ENCODE measurements at places on chromosomes 1 and 21. TPM values are rescaled to one million over a fixed set of nuclear protein-coding genes. Genes with fewer than 3 reads are reported as not detected.

LYPD8 gene
- total RNA-seq, result not detected

ECM1 gene
- 1.5 TPM for total RNA-seq

EPHB2 gene
- 0.22 TPM for total RNA-seq

PARS2 gene
- total RNA-seq, result 8.2 TPM

MIA3 gene
- 35.8 TPM for total RNA-seq

PTGFRN gene
- 6.1 TPM for total RNA-seq

SNX7 gene
- 0.11 TPM for total RNA-seq

OR2T33 gene
- total RNA-seq, result not detected

HCRTR1 gene
- not detected for total RNA-seq

LDLRAD1 gene
- not detected for total RNA-seq

PPFIA4 gene
- 1.5 TPM for total RNA-seq

GRCh38 chr1:104923075-104923474 is 1173.4 kb downstream of the AMY1C start:
- no peak for DNase-seq

DNA sequence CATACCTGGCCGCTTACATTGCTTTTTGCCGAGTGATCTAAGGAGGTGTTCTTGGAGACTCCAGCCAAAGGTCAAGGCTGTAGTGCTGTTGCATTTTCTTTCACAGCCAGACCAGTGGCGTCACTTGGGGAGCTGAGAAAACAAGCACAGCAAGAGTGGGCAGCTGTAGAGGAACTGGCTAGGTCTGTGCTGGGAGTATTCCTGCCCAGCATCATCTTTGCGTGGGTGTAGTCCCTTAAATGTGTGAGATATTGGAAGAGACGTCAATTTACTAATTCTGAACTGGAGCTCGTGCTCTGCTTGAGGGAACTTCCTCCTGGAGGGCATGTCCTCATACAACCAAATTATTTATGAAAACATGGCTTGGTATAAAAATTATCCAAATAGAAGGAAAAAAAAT is 10.2 kb downstream of the UBIAD1 start:
- no peak for DNase-seq

- DNase-seq, result no peak
Observed at GRCh38 chr21:40647706-40648105, 199.3 kb downstream of the DSCAM start.

DNA sequence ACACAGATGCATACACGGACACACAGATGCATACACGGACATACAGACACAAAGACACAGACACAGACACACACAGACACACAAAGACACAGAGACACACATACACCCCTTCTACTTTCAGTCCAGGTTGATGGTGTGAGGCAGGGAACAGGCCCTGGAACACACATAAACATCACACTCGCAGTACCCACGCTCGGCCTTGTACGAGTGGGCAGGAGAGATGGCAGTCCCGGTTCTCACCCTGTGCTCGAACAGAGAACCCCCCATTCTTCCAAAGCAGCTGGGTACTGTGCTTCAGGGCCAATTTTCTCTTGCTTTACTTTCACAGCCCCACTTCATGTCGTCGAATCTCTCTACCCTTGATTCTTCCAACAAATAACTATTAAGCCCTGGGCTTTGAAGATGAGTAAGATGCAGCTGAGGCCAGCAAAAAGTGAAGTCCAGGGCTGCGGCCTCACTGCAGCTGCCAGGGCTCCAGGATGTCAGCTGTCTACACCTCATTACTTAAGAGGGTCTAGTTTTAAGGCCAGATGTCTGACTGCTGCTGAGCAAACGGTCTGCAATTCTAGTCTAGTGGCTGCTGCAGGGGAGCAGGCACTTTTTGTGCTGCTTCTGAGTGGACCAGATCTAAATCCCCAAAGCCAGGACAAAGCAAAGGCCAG is 90.1 kb downstream of the PGBD5 start:
- no peak for DNase-seq

DNA sequence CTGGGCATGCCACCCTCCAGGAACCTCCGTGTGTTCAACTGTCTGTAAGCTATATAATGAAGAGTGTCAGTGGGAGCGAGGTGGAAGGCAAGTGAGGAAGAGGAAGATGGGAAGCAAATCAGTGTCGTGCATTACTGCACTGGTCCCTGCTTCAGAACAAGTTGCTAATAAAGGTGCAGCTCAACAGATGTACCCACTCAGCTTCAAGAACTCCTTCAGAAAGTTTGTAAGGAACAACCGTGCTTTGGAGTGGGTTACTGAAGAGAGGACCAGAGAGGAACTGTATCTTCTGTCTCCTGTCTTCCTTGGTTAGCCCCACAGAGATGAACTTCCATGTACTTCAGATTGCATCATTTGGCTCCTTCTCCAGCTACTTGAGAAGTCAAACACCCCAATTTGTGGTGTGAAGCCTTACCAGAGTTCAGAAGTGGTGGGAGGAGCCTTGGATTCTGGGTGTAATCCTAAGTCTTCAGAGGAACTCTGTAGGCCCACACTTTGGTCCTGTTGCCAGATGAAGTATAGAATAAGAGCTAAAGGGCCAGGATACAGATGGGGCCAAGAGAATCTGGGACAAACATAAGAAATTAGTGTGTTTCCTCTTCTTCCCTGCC is 290.5 kb upstream of the PROX1 start:
- DNase-seq, result no peak

- no peak for DNase-seq
Observed at GRCh38 chr1:109714661-109715372, 2.8 kb downstream of the GSTM5 start.

DNA sequence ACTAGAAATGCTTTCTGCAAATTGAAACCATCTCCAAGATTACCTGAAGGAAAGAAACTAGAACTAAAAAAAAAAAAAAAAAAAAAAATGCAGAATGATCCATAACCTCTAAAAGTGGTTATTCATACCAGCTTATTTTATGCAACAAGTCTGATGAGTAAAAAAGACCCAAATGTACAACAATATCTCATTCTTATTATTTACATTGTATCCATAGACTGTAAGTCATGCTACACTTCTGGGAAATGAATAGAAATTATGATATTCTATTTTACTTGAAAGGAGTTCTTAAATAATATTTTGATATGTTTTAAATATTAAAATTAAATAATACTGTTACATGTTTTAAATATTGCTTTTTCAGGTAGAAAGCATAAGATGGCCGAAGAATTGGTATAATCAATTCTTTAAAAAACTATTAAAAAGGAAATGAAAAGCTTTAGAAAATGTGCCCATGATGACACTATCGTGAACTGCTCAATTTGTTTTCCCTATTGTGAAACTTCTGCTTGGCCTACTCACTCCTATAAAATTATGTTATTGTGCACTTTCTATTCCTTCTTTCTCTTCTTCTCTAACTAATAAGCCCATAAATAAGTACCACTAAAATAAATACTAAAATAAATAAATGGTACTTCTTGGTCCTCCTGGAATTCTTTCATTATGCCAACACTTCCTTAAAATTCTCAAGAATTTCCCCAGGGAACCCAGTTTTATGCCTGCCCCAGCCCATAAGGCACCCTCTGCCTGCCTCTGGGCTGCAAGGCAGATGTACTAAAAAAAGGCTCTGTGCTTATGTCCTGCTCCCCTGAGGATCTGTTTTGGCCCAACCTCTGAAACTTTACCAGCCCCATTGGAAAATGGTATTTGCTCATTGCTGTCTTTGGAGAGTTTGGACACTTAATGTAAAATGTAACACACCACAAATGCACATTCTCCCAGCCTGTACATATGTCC is 18.1 kb downstream of the SAMSN1 start:
- DNase-seq, result no peak

- no peak for DNase-seq
Observed at GRCh38 chr1:160101717-160102522, 3.5 kb upstream of the IGSF8 start.

- no peak for DNase-seq
Observed at GRCh38 chr1:54965624-54966340, 14.6 kb upstream of the TMEM61 start.

DNA sequence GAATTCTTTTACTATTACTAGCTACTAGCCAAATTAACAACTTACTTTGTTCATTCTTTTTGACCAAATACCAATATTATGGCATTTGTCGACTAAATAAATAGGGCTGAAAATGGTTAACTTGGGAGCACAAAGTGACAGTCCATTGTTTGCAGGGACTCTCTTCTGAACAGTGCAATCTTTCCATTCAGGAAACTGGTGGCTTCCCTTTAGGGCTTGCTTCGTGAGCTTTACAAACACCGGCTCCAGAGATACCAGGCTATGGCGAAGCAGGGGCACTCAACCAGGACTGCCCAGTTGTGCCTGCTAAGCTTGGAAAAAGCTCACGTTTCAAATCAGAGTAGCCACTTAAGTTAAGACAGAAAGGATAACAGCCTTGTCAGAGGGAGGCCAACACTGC is 12.3 kb downstream of the RAB42 start:
- no peak for DNase-seq

DNA sequence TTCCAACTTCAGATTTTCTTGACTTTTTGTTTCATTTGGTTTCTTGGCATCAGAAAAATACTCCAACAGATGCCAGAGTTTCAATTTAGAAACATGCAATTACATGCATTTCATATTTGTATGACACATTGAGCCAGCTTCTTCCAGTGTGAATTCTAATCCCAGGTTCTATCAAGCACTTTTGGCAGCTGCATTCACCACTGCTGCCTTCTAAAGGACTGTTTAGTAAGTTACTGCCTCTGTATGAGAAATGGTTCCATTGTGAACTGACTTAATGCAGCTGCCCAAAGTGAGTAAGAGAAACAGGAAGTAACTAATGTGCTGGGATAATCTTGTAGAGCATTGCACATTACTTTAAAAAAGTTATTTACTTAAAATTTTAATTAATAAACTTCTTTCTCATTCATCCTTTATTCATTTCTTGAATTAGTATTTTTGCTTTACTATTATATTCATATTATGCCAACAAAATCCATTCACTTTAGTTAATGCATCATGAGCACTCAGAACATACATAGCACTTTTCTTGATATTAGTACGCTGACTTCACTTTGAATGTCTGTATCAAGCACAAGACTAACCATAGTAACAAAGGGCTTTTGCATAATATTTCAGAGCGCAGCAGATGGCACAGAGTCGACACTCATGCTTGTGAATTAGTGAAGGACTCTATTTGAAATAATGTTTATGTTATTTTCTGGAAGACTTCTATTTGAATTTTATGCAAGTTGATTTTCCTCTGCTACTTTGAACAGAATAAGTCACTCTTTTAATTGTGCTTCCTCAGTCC is 9.8 kb downstream of the RGS18 start:
- no peak for DNase-seq

- DNase-seq, result no peak
Observed at GRCh38 chr1:245807954-245808719, 653.4 kb downstream of the KIF26B start.

GRCh38 chr1:81690676-81691453 is 109.9 kb upstream of the ADGRL2 start:
- DNase-seq, result no peak

GRCh38 chr1:51312718-51313117 is 17.6 kb downstream of the TTC39A start:
- DNase-seq, result no peak

DNA sequence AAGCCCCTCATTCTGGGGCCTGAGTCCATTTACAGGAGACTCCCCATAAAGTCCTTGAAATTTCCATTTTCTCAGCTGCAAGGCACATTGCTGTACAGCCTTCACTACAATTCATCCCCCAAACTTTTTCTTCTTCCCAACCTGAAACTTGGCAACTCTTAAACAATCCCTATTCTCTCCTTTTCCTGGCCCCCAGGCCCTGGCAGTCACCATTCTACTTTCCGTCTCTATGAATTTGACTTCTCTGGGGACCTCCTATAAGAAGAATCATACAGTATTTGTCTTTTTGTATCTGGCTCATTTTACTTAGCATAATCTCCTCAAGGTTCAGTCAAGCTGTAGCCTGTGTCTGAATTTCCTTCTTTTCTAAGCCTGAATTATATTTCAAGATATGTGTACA is 332.9 kb downstream of the PCP4 start:
- DNase-seq, result no peak

DNA sequence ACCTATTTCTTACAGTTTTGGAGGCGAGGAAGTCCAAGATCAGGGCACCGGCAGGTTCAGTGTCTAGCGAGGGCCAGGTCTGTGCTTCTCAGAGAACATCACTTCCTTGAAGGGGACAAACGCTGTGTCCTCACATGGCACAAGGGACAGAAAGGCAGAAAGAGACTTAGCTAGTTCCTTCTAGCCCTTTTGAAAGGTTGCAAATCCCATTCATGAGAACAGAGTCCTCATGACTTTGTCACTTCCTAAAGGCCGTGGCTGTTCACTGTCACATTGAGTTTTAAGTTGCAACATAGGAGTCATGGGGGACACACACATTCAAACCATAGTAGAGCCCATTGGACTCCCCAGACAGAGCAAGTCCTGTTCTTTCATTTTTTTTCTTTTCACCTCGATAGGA is 27.4 kb downstream of the PER3 start:
- no peak for DNase-seq

GRCh38 chr1:54228638-54229079 is 28.7 kb downstream of the MRPL37 start:
- DNase-seq, result no peak

DNA sequence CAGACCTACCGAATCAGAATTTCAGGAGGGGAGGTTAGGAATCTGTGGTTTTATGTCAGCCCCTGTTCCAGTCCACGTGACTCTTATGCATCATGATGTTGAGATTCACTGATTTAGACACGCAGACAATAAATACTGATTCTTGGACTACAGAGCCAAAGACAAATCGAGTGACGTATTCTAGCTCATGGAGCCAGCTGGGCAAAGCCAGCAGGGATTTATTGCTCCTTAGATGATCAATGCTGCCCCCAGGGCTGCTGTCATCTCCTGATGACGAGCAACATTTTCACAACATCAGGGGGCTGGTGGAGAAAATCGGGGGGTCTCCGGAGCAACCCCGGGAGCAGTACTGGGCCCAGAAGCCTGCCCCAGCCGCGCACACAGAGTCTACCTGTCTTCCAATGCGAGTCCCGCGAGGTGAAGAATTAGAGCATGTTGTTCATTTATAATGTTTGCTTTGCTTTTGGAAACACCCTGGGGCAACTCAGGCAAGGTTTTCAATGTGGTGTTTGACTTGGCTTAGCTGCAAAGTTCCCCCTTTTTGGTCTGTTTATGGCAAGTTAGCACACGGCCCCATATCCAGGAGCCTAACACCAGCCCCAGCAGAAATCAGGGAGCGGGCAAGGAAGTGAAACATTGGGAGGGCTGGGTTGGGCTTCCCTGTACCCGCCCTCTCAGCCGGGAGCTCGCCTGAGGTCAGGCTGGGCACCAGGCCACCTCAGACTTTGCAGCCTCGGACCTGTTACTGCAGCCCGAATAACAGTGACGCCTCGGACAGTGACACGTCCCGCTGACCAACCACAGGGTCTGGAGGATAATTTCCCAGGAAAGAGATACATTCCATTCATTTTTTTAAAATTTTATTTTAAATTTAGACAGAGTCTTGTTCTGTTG is 19.9 kb upstream of the CLDN14 start:
- DNase-seq, result no peak

GRCh38 chr1:230072866-230073265 is 5.8 kb downstream of the GALNT2 start:
- DNase-seq, result no peak

DNA sequence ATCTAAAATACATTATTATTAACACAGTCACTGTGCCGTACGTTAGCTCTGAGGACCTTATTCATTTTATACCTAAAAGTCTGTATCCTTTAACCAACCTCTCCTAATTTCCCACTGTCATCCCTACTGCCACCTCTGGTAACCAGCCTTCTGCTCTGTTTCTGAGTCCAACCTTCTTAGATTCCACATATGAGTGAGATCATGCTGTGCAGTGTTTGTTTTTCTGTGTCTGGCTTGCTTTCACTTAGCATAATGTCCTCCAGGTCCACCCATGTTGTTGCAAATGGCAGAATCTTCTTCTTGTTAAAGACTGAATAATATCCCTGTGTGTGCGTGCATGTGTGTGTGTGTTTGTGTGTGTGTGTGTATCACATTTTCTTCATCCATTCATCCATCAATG is 64.2 kb downstream of the ETS2 start:
- DNase-seq, result no peak

GRCh38 chr1:204568576-204569315 is 52.5 kb downstream of the MDM4 start:
- DNase-seq, result no peak

Data from CD8-positive, alpha-beta memory T cell (primary cell).